ENCODE measurements at places on chromosomes 5 and 9. TPM values are rescaled to one million over a fixed set of nuclear protein-coding genes. Genes with fewer than 3 reads are reported as not detected.

DNA sequence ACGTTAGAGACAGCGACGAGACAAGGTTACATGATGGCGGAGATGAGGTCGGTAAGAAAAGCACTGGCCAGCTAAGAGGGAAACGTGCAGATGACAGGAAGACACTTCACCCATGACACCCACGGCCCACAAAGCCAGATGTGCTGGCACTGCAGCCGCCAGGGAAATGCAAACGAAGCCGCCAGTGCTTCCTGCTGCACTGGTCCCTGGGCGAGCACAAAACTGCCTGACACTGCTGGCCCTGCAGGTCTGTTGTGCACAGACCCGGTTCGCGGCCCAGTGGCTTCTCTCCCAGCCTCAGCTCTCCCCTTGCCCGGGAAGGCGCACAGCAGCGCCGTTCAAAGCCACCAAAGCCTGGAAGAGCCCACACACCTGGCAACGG, 20.3 kb downstream of the QSOX2 start:
- H3K27ac ChIP-seq, result no peak overlapping the region
- H3K4me3 ChIP-seq, result no peak overlapping the region
- DNase-seq, result no peak
- H3K4me1 ChIP-seq, result no peaks in the 10 kb centered on the region

DNA sequence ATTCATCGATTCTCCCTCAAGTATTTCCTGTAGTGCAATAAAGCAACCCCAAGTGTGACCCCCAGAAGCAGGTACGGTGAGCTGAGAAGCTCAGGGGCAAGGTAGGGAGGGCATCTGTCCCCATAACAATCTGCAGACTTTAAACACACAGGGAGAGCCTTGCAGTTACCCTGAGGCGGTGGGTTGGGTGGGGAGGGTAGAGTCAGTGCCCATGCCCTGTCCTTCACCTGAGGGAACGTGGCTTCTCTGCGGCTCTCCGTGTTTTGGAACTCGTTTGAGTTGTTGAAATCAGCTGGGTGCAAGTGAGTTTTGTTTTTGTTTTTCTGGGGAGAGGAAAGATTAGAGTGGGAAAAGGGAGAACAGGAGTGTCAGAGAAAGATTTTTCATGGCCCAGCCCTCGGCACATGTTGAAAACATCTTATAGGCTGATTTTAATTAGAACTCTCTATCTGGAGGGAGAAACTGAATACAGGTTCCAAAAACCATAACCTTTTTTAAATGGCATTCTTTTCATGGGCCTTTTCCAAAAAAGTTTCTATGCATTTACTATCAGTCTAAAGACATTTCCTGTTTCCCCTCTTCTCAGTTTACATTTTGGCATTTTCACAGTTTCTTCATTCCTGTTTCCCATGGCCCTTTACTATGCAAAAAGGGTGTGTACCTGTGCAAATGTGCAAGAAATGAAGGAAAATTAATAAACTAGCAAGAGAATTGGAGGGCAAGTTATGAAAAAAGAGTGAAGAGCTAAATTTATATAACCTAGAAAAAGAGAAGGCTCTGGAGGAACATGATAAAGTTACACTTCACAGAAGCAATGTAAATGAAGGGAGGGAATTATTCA, 266.5 kb upstream of the VLDLR start:
- no peak for DNase-seq
- no peak overlapping the region for H3K27ac ChIP-seq
- no peaks in the 10 kb centered on the region for H3K36me3 ChIP-seq

DNA sequence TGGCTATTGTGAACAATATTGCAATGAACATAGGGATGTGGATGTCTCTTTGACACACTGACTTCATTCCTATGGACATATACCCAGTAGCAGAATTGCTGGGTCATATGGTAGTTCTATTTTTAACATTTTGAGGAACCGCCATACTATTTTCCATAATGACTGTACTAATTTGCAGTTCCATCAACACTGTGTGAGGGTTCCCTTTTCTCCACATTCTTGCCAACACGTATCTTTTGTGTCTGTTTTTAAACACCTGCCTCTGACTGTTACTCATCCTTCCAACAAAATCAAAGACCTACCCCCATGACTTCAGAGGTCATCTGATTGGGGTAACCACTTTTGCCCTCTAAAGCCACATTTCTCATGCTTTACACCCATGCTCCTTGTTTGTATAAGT, 133.5 kb downstream of the MED27 start:
- no peak overlapping the region for H3K4me3 ChIP-seq
- H3K27ac ChIP-seq, result no peak overlapping the region
- DNase-seq, result no peak
- no peaks in the 10 kb centered on the region for H3K36me3 ChIP-seq

DNA sequence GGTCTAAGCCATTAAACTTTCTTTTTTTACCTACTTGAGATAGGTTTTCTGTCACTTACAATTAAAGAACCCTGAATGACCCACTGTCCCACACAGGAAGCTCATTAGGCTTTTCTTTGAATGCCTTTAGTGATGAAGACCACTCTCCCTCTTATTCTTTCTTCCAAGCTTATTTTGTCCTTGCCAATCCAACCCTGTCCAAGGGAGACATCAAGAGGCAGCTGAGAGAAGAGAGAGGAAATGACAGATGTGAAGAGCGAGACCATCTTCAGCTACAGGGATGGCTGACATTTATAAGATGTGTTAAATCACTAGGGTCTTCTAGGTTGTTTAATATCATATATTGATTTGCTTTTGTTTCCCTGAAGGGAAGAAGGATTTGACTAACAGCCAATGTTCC, 133.5 kb downstream of the FAM114A2 start:
- no peak overlapping the region for H3K27ac ChIP-seq
- no peak overlapping the region for H3K4me3 ChIP-seq
- no peaks in the 10 kb centered on the region for H3K36me3 ChIP-seq
- no peak for DNase-seq

DNA sequence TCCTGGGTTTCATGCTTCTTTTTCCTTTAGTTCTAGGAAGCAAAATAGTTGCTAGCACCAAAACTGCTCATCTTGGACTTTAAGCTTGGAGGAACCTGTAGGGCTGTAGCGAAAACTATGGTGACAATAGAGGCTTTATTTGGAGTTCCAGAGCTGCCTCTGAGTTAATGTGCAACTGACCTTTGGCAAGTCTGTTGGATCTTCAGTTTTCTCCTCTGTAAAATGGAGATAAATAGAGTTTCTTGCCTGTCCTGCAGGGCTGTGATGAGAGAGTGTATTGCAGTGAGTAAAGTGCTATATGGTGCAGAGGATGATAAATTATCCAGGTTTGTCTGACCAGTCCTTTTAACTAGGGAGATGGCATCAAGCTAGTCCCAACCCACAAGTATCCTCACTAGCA, 417.0 kb downstream of the MAN2A1 start:
- H3K4me1 ChIP-seq, result peaks cover 15% of the 10 kb centered on the region
- H3K27me3 ChIP-seq, result no peaks in the 10 kb centered on the region
- H3K4me3 ChIP-seq, result no peak overlapping the region
- H3K27ac ChIP-seq, result peak overlapping the region; percentile 33
- no peak for DNase-seq

GRCh38 chr5:157743163-157744050, at the start of gene LSM11:
Gene LSM11 (plus strand): TSS chr5:157743712. CDS start chr5:157743751, 39 bp downstream.
- peaks cover 2% of the 10 kb centered on the region for H3K36me3 ChIP-seq
- H3K4me1 ChIP-seq, result peaks cover 1% of the 10 kb centered on the region
- no peaks in the 10 kb centered on the region for H3K27me3 ChIP-seq

- no peak for DNase-seq
- no peak overlapping the region for H3K27ac ChIP-seq
- no peak overlapping the region for H3K4me3 ChIP-seq
- no peaks in the 10 kb centered on the region for H3K36me3 ChIP-seq
- H3K4me1 ChIP-seq, result peaks cover 2% of the 10 kb centered on the region
- no peaks in the 10 kb centered on the region for H3K27me3 ChIP-seq
Observed at GRCh38 chr5:57181154-57181553, 7.3 kb downstream of the GPBP1 start.

- no peaks in the 10 kb centered on the region for H3K27me3 ChIP-seq
- no peaks in the 10 kb centered on the region for H3K4me1 ChIP-seq
- no peaks in the 10 kb centered on the region for H3K36me3 ChIP-seq
- DNase-seq, result no peak
Observed at GRCh38 chr5:155616779-155617392, 603.3 kb downstream of the KIF4B start.

DNA sequence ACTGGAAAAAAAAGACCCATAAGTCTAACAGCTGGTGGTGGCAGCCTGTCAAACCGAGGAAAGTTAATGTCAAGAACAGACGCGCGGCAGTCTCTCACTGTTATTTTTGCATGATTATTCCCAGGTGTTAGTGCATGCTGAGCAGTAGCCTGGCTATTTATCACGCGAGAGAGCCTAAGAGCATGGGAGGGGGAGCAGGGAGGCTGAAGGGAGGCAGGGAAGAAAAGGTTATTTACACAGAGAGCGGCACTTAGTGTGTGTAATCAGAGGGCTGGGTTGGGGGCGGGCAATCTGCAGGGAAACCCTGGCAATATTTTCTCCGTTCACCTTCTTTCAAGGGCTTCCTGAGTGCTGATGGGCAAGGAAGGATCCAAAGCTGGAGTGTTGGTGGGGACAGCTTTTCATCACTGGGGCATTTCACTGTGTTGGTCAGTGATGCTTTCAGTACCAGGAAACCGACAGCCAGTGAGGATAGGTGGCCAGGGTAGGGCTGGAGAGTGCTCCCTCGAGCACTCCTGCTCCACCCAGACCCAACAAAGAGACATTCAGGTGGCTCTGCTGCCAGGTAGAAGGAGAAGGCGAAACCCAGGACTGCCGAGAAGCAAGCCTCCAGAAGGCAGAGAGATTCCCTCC, 39.6 kb downstream of the ZNF608 start:
- no peak overlapping the region for H3K4me3 ChIP-seq
- no peak for DNase-seq
- no peaks in the 10 kb centered on the region for H3K36me3 ChIP-seq
- no peaks in the 10 kb centered on the region for H3K27me3 ChIP-seq
- no peak overlapping the region for H3K27ac ChIP-seq

DNA sequence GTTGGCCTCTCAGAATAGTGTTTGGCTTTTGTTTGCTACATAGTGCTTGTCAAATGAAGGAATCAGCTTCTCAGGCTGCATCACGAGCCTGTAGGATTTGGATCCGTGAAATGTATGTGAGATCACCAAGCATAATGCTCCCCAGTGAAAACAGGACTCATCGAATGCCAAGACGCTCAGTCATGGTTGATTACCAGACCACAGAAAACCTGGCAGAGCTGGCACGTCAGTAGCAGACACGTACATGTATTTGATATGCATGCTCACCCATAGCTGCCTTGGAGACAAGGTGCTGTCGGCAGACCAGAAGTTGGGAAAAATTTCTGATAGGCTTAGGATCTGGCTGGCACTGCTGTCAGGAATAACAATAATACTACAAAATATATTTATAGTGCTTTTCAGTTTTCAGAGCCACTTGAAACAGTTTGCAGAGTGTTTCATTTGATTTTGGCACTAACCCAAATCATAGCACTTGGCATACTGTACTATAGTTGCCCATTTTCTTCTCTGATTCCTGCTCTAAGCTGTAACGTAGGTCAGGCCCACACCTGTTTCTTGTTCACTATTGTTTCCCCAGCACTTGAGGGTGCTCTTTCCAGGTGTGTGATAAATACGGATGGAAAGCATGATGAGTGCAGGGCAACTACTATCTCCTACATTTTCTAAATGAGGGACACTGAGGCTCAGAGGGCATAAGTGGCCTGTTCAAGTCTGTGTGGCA, 226.1 kb downstream of the NR3C1 start:
- H3K27ac ChIP-seq, result no peak overlapping the region
- no peaks in the 10 kb centered on the region for H3K27me3 ChIP-seq
- H3K4me3 ChIP-seq, result no peak overlapping the region
- DNase-seq, result peak; percentile 72
- no peaks in the 10 kb centered on the region for H3K36me3 ChIP-seq

- no peak overlapping the region for H3K4me3 ChIP-seq
- H3K27ac ChIP-seq, result no peak overlapping the region
- no peaks in the 10 kb centered on the region for H3K27me3 ChIP-seq
- H3K4me1 ChIP-seq, result no peaks in the 10 kb centered on the region
Observed at GRCh38 chr5:79774171-79774854, 84.7 kb downstream of the CMYA5 start.

DNA sequence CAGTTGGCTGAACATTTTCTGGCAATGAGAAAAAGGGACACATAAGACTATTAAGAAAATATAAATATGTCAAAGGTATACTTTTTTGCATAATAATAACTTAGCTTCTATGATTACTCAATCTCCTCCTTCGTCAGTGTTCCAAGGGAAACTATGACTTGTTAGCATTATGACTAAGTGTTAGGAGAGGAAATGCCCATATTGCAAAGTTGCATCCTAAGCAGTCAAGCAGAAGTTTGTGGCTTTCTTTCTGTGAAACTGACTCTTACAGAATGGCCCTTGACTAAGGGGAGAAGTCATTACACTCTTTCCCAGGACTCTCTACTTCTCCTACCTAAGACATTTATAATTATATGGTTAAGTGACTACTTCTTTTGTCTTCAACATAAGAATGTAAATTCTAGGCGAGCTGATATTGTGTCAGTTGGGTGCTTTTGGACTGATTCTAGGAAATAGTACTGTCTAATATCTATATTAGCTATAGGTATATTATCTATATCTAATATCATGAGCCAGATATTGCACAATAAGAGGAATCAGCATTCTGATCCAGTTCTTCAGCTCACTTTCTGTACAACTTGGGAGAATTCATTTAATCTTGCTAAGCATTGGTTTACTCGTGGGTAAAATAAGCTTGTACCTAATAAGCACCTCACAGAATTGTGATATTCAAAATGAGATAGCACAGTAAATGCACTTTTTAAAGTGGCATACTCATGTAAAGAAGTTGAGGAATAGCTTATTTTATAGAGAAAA, 16.4 kb upstream of the SPINK6 start:
- no peaks in the 10 kb centered on the region for H3K4me1 ChIP-seq
- no peak overlapping the region for H3K27ac ChIP-seq
- H3K27me3 ChIP-seq, result no peaks in the 10 kb centered on the region
- no peak for DNase-seq
- H3K4me3 ChIP-seq, result no peak overlapping the region

GRCh38 chr5:172399336-172399735, 55.0 kb downstream of the SH3PXD2B start:
- no peak for DNase-seq
- no peak overlapping the region for H3K27ac ChIP-seq
- no peak overlapping the region for H3K4me3 ChIP-seq
- peaks cover 7% of the 10 kb centered on the region for H3K4me1 ChIP-seq
- no peaks in the 10 kb centered on the region for H3K27me3 ChIP-seq

- no peak for DNase-seq
- no peak overlapping the region for H3K27ac ChIP-seq
- no peaks in the 10 kb centered on the region for H3K4me1 ChIP-seq
- no peaks in the 10 kb centered on the region for H3K36me3 ChIP-seq
Observed at GRCh38 chr5:72177538-72177937, 70.3 kb downstream of the MAP1B start.

GRCh38 chr9:23590276-23591000, 235.6 kb downstream of the ELAVL2 start:
- H3K27me3 ChIP-seq, result no peaks in the 10 kb centered on the region
- no peak overlapping the region for H3K27ac ChIP-seq
- H3K4me3 ChIP-seq, result peak overlapping the region; percentile 26
- no peaks in the 10 kb centered on the region for H3K4me1 ChIP-seq
- no peak for DNase-seq

ADRB2 gene
- total RNA-seq, result 2.2 TPM

HMGXB3 gene
- 27.6 TPM for total RNA-seq

EPB41L4A gene
- total RNA-seq, result 39.3 TPM

Measured in aorta (tissue), 5 donors.